ENCODE measurements at places on chromosomes 12 and 14.

- no peak for DNase-seq
Measured at GRCh38 chr12:56718149-56718548, 7.0 kb downstream of the NACA start.

DNA sequence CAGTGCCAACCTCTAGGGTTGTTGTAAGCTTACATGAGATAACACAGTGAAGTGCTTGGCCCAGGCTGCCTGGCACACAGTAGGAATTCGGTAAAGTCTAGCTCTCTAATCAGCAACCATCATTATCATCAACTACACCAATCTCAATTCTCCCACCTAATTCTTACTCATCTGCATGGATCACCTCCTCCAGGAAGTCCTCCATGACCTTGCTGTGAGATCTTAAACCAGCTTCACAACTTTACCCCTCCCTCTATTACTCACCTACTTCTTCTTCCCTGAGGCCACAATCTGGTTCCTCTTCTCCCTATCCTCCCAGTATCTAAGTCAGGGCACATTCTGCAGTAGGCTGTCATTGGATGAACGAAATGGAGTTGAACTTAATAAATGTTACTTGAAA lies 67.3 kb downstream of the GSC start:
- no peak for DNase-seq

DNA sequence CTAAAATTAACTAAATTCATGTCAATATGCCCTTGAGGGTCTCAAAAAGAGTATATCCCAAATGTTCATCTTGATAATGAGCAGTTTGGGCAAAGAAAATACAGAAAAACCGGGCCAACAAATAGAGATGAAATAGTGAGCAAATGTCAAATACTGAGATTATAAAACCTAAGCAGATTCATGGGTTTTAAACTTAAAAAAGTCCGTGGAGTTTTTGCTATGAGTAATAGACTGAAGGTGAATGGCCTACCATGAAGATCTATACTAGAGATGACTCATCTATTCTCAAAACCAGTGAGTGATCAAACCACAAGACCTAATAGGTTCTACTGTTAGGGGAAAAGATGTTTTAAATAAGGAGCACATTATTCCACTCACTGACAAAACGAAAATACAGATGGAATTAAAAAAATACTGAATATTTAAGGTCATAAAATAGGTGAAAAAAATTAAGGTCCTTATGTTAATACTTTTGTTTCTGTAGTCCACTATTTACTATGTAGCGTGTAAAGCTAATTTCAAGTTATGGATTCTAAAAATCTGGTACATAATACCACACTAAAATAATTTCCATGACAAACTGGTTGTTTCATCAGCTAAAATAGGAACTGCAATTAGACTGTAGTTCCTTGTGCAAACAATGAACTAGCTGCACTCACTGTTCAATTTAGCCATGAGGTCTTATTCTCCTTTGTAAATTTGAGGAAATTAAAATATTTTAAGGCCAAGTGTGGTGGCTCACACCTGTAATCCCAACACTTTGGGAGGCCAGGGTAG lies 5.0 kb downstream of the HNRNPC start:
- DNase-seq: no peak

GRCh38 chr12:40103043-40103442 lies 2.8 kb downstream of the SLC2A13 start:
- DNase-seq: no peak

DNA sequence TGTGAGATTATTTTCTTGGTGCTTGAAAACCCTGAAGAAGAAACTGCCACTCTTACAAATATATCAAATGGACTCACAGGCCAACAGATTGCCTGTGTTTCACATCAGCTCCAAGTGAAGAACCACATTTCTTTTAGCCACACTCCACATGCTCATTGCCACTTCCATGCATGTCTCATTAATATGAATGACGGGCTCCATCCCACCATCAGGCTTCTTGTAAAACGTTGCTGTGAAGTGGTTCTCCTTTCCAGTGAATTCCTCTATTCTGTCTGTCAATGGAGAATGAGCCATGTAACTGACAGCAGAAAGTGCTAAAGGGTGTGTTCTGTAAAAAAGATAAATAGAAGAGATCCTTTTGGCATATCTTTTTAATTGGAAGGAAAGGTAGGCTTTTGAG lies 188.2 kb upstream of the RMST start:
- no peak for DNase-seq

GRCh38 chr12:1102791-1103450 lies 111.9 kb downstream of the ERC1 start:
- DNase-seq: no peak

- DNase-seq: no peak
Measured at GRCh38 chr14:37813732-37814131, 218.3 kb downstream of the TTC6 start.

DNA sequence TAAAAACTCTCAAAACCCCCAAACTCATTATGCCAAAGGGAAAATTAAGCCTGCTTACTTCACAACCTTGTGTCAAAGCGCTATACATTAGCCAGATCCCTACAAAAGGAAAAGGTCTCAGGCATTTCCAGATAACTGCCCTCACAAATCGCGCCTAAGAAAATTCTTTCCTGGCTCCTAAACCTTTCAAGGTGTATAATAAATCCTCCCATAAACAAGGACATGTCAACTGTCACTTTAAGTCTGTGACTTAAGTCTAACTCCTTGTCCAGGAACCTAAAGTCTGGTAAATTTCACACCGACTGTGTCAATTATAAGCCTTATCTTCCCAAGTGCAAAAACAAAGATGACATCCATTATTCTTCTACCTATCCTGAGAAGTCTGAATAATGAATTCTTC lies 4.3 kb upstream of the ETFBKMT start:
- no peak for DNase-seq

DNA sequence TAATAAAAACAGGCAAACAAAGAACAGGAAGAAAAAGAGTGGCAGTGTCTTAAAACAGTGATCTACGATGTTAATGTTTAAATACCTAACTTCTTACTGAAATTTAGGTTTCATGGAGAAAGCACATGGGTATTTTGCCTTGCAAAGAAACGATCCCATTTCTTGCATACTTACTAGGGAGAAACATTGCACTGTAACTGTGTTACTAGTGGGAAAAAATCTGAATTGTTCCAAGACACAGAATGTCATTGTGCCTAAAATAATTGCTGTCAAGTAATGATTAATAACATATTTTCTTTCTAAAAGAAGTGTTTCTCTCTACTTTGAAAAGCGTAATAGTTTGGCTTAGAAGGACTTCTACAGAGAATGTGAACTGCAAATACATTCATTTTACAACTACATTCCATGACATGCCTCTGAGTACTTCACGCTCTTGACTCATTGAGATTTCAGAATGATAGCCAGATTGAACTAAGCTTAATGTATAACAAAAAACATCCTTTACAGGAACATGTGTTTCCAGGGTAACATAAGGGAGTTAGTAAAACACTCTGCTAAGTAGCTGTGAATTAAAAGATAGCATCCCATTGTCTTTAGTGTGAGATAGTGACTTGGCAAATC lies 256.2 kb upstream of the CPNE8 start:
- no peak for DNase-seq

DNA sequence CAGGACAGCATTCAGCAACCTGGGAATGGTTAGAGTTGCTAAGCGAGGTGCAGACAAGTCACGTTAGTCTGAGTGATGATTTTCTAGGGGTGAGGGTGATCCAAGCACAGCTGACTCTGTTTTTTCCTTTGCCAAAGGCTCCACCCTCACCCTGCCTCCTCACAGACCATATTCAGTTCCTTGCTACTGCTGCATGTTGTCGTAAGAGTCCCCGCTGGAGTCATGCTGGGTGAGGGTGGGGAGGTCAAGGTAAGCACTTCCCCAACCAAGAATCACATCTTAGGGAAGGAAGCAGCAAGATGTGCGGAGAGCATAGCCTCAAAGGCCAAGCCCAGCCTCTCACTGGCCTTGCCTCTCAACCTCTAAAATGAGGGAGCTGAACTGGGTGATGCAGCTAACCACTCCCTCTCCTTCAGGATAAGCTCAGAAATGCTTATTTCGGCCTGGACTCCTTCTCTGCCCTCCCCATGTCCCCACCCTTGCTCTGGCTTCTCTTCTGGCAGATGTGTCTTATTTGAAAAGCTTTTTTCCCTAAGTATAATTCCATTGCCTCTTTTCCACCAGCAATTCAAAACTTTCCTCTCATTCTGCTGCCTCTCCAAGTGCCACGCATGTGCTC lies 66.9 kb upstream of the ACTN1 start:
- DNase-seq: no peak

GRCh38 chr12:85803923-85804322 lies 32.3 kb downstream of the RASSF9 start:
- DNase-seq: no peak

GRCh38 chr12:3352230-3352629 lies 138.8 kb upstream of the PRMT8 start:
- DNase-seq: no peak

DNA sequence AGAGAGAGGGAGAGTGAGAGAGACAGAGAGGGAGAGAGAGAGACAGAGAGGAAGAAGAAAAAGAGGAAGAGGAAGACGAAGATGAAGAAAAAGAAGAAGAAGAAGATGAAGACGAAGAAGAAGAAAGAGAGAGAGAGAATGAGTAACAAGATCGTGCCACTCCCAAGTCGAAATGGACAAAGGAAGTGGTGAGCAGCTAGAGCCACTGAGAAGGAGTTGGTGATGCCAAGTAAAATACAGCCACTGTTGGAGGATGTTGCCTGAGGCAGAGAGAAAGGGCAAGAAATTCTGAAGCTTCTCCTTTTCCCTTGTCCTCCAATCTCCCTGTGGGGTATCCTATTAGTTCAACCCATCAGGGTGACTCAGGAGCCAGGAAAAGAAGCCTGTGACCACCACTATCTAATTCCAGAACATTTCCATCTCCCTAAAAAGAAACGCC lies 12.5 kb upstream of the ANAPC5 start:
- no peak for DNase-seq

- DNase-seq: no peak
Measured at GRCh38 chr14:55600784-55601561, 21.0 kb downstream of the KTN1 start.

- peak; percentile 56 for DNase-seq
Measured at GRCh38 chr14:46063872-46064271, 587.7 kb downstream of the RPL10L start.

DNA sequence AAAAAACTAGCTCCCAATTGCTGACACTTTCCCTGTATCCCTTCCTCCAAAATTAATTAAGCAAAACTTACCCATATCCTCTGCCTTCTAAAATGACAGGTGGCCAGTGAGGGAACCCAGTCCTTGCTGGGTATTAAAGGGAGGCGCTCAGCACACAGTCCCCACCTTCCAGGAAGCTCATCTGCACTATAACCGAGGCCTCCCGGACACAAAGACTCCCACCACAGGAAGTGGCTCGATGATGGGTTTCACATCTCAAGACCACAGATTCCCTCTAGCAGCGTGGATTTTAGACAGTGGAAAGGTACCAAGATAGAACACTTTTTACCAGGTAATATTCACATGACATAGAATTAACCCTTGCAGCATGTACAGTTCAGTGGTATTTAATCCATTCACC lies 126.8 kb upstream of the NCOR2 start:
- peak; percentile 76 for DNase-seq

GRCh38 chr12:4855121-4855924 lies 54.4 kb upstream of the KCNA1 start:
- peak; percentile 16 for DNase-seq

DNA sequence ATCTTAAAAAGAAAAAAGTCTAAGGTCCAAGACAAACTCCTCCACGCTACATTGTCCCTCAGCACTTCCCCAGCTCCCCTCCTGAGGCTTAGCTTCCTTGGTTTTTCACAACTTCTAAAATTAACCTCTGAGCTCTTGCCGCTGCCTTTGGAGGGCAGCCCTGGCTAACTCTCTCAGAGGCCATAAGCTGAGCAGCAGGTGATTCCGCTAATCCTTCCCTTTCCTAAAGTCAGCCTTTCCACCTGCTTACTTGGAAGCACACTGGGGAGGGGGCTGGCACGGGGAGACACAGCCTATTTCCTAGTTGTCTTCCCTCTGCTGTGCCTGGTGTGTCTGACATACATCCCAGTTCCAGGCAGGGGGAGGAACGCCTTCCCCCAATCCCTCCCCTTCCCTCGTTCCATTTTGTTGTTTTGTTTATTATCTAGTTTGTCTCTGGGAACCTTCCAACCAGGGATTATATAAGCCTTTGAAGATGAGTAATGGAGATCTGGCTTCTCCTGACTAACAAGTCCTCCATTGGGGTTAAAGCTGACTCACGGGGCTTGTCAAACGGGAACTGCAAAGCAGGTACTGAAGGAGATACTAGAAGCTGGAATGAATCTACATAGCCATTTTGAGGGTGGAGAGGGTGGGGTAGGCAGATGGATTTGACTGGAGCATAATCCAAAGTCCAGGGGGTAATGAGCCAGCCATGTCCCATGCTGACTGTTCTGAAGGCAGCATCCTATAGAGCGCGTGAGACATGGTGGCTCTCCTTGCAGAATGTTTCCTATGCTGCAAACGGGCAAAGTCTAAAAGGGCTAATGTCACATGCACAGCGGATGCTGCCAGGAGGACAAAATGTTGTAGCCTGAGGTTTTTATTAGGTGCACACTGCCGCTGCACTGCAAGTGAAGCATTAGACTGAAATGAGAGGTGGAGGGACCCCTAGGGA lies 230.8 kb downstream of the FOXN3 start:
- DNase-seq: peak; percentile 84

- no peak for DNase-seq
Measured at GRCh38 chr12:94495445-94496115, 35.9 kb upstream of the CEP83 start.

DNA sequence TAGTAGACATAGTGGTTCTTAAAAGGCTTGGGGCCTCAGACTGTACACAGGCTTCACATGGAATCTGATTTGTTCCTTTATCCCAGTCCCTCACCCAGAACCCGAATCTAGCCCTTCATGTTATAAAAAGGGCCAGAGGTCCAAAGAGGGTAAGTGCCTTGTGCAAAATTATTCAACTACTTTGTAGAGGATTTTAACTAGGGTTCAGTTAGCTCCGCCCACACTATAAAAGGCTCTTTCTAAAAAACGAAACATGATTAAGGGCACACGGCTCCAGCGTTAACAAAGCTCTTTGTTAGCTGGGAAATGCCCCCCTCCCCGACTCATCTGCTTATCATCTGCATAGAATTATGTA lies 3.2 kb upstream of the SOCS2 start:
- no peak for DNase-seq

DNA sequence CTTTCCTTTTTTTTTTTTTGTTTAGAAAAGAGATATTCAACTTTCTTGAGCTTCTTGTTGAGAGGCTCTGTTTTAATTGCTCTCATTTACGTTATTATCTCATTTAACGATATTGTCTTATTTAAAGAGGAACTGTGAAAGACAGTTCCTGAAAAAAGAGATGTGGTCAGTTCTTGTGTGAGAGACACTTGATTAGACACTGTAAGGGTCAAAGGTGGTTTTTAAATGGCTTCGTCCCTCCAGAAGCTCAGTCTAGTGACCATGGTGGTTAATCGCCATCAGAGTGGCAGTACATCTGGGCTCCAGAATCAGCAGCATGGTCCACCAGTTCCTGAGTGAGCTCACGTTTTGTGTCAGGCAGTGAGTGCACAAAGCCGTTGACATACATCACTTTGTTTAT lies 57.9 kb upstream of the KCNA5 start:
- no peak for DNase-seq

GRCh38 chr14:34256223-34256622 lies 205.8 kb downstream of the SPTSSA start:
- DNase-seq: no peak
